Trophoblast cell (in vitro differentiated cells and primary cell): ENCODE measurements at places on chromosomes 5 and 9.

- peak; percentile 90 for DNase-seq
Measured at GRCh38 chr5:124660229-124661093, 86.0 kb downstream of the ZNF608 start.

- no peak for DNase-seq
Measured at GRCh38 chr9:37466037-37466709, 923 bp upstream of the ZBTB5 start.

DNA sequence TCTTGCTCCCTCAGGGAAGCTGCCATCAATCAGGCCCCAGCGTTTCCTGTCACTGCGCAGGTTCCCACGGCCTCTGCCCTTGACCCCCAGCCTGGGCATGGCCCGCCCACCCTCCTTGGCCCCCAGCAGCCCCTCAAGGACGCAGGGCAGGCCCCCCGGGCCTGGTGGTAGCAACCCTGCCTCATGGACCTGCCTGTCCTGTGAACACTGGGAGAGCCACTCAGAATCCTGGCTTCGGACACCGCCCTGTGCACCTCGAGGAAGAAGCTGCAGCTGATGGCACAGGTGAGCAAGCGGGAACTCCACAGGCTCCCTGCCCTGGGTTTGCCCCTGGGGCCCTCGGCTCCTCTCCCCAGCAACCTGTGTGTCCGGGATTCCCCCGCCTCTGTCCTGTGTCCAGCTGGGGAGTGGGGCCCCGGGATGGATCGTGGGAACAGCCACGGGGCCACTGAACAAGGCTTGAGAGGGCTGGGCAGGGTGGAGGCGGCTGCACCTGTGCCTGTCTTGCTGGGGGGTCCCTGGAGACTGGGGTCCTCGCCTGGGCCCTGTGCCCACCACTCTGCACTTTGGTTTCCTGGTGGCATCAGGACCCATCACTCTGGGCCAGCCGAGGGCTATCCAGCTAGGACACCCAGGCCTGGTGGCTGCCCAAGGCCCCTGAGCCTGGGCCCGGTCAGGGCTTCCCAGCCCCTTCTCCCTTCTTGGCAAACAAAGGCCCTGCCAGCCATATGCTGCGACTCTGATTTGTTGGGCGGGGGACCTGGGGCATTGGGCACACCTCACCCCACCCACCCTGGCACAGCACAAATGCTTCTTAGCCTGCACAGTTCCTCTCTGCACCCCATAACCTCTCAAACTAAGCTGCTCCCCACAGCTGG is 33.5 kb upstream of the EGFL7 start:
- DNase-seq: no peak

DNA sequence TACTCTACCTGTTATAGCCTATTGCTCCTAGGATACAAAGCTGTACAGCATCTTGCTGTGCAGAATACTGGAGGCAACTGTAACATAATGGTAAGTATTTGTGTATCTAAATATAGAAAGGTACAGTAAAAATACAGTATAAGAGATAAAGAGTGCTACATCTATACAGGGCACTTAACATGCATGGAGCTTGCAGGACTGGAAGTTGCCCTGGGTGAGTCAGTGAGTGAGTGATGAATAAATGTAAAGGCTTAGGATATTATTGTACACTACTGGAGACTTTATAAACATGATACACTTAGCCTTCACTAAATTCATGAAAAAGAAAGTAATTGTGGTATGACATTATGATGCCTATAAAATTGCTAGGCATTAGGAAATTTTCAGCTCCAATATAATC is 65.5 kb upstream of the OSMR start:
- DNase-seq: no peak

GRCh38 chr9:124306098-124306735 is 48.5 kb downstream of the NEK6 start:
- no peak for DNase-seq

GRCh38 chr5:75668445-75668844 is 48.8 kb downstream of the POC5 start:
- no peak for DNase-seq

DNA sequence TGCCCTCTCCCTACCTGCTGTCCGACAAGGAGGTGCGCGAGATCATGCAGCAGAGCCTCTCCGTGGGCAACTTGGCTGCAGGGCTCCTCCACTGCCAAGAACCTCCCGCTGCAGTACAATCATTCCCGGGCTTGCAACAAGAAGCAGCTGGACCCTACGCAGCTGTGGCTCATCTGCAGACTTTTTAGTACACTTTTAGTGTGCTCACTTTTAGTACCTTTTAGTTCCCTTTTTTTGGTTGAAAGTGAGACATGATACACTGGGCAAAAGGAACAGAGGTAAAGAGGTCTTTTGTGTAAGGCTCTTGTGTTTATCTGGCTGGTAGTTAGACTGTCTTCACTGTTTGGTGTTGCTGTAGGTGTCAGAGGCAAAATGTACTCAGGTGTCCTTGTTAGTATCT is 58.1 kb upstream of the SPTLC1 start:
- no peak for DNase-seq

DNA sequence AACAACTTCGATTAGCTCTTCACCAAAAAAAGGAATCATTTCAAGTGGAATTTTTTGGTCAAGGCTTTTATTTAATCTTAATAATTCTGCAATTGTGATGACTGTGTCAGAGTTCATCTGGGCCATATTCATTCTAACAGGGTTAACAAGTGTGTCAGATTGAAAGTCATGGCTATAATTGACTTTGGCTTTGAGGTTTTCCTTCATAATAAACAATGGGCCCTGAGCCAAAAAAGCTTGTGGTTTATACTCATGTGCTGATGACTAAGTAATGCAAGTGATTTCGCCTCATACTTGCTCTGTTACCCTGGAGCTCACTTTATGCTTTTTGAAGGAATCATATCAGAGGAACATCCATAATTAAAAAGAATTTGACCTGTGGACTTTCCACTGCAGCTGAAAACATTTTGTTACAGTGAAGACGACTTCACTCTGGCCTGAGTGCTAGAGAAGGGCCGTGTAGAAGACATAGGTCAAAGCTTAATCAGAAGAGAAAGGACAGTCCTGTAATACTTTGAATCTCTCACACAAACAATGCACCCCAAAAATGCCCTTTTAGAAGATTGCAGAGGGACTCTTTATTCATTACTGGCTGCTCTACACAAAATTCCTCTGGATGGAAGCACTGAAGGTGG is 101.7 kb downstream of the GDNF start:
- no peak for DNase-seq

GRCh38 chr9:133692364-133692985 is 45.7 kb downstream of the SARDH start:
- DNase-seq: no peak

- DNase-seq: no peak
Measured at GRCh38 chr5:152113401-152113800, 188.8 kb upstream of the GLRA1 start.

DNA sequence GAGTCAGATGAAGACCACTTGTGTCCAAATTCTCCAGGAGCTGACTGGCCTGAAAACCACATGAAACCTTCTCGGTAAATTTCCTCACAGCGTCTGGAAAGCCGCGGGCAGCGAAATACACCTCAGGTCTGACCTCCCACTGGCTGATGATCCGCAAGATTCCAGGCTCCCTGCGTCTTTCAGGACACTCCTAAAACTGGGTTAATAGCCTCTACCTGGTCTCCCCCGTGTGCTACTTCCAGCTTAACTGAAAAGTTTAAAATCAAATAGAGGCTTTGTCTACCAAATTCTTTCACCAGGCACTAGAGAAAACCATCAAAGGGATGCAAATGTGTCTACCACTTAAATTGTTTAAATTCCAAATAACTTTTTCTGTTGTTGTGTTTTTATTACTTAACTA is 312.6 kb downstream of the DRD1 start:
- DNase-seq: peak; percentile 27

DNA sequence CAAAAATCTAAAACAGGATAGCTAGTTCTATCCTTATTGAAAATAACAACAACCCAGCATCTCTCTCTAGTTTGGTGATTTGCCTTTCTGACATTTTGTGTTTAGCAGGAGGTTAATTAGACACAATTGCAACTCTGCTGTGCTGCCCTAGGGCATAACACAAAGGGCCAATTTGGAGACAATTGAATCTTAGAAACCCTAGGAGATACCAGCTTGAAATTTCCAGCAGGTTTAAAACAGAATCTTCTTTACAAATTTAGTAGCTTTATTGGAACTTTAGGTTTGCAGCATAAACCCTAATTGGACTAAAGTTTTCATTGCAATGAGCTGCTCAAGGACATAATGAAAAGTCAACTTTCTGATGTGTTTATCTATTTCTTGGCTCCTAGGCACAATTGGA is 166.7 kb upstream of the FER start:
- DNase-seq: no peak

- DNase-seq: no peak
Measured at GRCh38 chr9:107336718-107337360, 53.8 kb downstream of the RAD23B start.

GRCh38 chr5:15069407-15069905 is 197.9 kb upstream of the ANKH start:
- DNase-seq: no peak

DNA sequence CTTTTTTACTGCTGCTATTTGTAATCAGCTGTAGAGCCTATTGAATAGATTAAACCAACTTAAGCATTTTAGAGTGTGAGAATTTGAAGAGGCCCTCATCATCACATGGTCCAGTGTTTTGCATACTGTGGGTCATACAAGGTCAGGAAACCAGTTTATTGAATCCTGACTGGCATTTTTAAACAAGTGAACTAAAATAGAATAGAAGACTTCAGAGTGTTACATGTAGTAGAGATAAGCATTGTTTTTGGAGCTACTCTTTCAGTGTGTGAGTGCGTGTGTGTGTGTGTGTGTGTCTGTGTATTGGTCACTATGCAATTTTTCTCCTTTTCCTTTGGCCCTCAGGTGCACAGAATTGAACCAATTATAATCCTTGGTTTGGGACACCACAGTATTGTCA is 114.4 kb downstream of the SLC28A3 start:
- DNase-seq: no peak

- peak; percentile 84 for DNase-seq
Measured at GRCh38 chr9:136799854-136800657, 3.9 kb downstream of the CCDC183 start.

- no peak for DNase-seq
Measured at GRCh38 chr9:3955305-3955687, 344.6 kb downstream of the GLIS3 start.

- DNase-seq: peak; percentile 8
Measured at GRCh38 chr5:133783481-133783880, 171.1 kb upstream of the FSTL4 start.

- DNase-seq: no peak
Measured at GRCh38 chr5:54703133-54703532, 185.6 kb downstream of the SNX18 start.

DNA sequence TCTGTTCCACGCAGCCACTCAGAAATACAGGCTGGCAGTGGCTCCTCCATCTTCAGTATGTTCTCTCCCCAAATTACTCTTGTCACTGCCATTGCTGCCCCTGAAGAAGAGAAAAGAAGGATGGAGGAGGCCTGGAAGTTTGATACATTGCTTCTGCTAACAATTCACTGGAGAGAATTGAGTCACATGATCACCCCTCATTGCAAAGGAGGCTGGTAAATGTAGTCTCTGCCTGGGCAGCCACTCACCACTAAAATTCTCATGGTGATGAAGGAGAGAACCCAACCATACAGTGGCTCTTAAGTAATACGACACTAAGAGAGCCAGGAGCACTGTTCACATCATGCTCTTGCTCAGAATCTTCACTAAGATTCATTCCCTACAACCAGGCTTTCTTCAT is 112.0 kb downstream of the DOCK8 start:
- DNase-seq: no peak

- DNase-seq: no peak
Measured at GRCh38 chr9:115775659-115776058, 377.9 kb upstream of the PAPPA start.

DNA sequence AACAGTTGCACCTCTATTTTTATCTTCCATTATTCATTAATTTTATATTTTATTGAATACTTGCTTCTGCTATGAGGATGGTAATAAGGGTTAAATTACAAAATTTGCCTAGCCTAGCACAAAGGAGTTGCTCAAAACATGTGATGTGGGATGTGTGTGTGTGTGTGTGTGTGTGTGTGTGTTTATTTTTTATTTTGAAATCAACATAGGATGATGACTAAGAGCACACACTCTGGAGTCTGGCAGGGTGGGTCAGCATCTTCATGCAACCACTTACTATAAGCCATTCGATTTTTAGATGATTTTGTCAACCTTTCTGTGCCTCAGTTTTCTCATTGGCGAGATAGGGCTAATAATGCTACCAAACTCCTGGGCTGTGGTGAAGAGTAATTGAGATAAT is 57.7 kb upstream of the MAMDC2 start:
- no peak for DNase-seq

GRCh38 chr9:115138151-115138550 is 20.2 kb upstream of the TNC start:
- no peak for DNase-seq

GRCh38 chr9:88236511-88237478 is 98.5 kb upstream of the SPATA31C2 start:
- no peak for DNase-seq

- no peak for DNase-seq
Measured at GRCh38 chr5:175560011-175560410, 81.7 kb downstream of the SFXN1 start.

- peak; percentile 52 for DNase-seq
Measured at GRCh38 chr9:33458444-33458843, 11.1 kb upstream of the AQP3 start.

GRCh38 chr9:27352457-27353165 is 55.7 kb upstream of the EQTN start:
- no peak for DNase-seq

DNA sequence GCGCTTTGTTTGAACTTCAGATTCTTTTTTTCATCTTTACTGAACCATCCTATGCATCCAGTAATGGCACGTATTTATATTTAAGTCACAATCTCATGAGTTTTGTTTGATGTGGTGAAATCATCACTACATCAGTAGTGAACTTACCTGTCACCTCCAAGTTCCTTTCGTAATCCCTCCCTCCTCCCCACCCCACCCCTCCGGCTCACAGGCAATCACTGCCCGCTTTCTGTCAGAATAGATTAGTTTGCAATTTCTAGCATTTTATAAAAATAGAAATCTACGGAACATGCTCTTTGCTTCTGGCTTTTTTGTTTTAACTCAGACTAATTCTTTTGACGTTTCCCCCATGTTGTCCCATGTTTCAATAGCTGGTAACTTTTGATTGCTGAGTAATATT is 305.4 kb upstream of the IRX4 start:
- DNase-seq: no peak
